Right cardiac atrium (tissue), 5 donors: ENCODE measurements at places on chromosomes 11 and 22. TPM values are rescaled to one million over a fixed set of nuclear protein-coding genes. Genes with fewer than 3 reads are reported as not detected.

GRCh38 chr11:122717264-122717867 is 61.8 kb downstream of the UBASH3B start:
- DNase-seq = no peak

- no peak for DNase-seq
Observed at GRCh38 chr22:29139965-29140782, 65.5 kb upstream of the EMID1 start.

DNA sequence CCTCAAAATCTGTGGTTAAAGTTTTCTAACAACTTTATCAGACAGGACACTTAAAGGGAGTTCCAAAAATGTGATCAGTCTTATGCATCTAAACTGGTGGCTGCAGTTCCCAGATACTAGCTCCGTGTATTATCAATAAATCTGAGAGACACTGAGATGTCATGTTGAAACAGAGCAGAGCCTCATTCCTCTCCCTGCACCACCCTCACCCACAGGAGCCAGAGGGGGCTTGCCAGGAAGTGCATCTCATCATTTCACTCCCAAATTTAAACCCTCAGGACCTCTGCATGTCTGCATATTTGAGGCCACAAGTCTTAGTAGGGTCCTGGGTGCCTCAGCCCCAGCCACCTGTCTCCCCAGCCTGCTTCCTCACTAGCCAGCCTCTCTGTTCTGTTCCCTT is 167.4 kb upstream of the NTM start:
- no peak for DNase-seq

- no peak for DNase-seq
Observed at GRCh38 chr11:77865805-77866204, 44.9 kb downstream of the AAMDC start.

DNA sequence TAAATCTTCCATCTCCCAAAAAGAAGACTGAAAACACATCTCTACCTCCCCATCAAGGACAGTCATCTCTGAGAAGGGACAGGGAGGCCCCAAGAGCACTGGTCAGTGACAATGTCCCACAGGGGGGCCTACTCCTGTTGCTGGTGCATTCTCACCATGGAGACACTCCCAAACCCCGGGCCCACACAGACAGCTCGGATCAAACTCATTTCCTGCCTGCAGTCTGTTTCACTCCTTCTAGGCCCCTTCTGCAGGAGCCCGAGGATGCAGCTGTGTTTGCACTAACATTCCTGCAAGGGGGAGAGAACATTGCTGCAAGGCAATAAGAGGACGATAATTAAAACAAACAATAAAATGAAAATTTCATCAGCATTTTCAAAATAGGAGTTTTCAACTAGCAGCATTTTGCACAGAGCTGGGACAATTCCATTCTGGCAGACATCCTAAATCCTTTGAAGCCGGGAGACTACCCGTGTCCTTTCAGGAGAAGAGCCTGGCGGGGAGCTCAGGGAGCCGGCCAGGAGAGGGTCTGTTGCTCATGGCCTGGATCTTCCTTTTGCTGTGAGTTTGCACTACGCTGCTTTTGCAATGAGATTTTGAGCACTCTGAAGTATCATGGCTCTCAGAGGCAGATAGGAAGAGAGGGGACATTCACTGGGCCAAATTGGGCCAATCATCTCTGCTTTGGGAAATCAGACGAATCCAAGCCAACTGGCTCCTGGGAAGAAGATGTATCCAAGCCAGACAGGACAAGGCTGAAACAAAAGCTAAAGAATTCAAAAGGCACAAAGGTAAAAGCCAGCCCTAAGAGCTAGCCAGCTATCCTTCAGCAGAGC is 33.2 kb downstream of the SPATA19 start:
- DNase-seq = no peak

- DNase-seq = no peak
Observed at GRCh38 chr22:19056951-19057401, 65.2 kb downstream of the DGCR2 start.

GRCh38 chr22:35719212-35719875 is 1.7 kb downstream of the APOL5 start:
- no peak for DNase-seq

DNA sequence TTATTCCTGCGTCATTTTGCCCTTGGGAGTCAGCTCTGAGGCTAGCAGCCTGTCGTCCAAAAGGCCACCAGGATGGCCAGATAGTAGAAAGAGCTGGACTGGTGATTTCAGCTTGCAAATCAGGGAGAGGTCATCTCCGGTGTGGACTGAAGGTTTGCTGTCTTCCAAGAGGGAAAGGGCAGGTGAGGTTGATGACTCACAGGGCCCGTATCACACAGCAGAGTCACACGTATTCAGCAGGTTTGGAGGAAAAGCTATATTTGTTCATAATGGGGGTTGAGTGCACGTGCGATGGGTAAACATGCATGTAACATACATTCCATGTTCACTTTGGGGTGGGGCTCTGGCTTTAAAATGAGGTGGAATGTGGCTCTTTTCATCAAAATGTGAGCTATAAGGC is 25.6 kb downstream of the MRPL21 start:
- no peak for DNase-seq

- peak; percentile 91 for DNase-seq
Observed at GRCh38 chr11:61947486-61948210, 2.5 kb upstream of the BEST1 start.

DNA sequence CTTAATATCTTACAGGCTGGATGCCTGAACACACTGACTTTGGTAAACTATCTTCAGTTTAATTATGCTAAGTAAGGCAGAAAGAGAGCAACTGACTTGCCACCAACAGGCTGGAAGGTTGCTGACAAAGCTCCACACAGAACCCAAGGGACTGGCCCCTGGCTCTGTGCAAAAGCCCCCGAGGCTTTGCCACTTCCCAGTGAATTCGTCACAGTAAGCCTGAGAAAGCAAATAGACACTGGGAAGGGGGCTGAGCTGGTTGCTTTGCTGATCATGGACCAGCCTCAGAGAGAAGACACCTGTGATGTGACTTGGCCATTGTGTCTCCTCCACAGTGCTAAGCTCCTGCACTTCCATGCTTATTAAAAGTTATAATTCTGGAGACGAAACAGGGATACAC is 91.7 kb downstream of the BLID start:
- DNase-seq = peak; percentile 26

DNA sequence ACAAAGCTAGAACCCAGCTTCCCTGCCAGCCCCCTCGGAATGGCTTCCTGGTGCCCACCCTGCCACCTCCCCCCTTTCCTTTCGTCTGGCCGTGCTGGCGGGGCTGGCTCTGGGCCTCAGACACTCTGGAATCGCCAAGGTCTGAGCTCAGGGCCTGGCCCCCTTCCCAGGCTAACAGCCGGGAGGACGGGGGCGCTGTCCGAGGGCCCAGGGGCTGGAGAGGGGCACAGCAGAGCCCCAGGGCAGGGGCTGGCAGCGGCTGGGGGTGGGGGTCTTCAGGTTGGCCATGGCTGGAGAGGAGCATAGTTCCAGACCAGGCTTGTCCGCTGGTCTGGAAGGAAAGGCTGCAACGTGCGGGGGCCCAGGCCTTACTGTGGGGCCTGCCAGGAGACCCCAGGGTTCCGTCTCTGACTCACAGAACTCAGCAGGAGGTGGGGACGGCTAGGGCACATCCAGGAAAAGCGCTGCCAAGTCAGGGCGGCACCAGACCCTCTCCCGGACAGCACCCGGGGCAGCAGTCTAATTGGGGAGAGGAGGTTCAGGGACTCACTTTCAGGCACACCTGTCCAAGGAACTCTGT is 861 bp upstream of the LTBP3 start:
- peak; percentile 94 for DNase-seq

- no peak for DNase-seq
Observed at GRCh38 chr11:30312243-30312642, 10.7 kb upstream of the ARL14EP start.

- DNase-seq = peak; percentile 85
Observed at GRCh38 chr11:59560702-59561473, 49.5 kb downstream of the OR4D9 start.

DNA sequence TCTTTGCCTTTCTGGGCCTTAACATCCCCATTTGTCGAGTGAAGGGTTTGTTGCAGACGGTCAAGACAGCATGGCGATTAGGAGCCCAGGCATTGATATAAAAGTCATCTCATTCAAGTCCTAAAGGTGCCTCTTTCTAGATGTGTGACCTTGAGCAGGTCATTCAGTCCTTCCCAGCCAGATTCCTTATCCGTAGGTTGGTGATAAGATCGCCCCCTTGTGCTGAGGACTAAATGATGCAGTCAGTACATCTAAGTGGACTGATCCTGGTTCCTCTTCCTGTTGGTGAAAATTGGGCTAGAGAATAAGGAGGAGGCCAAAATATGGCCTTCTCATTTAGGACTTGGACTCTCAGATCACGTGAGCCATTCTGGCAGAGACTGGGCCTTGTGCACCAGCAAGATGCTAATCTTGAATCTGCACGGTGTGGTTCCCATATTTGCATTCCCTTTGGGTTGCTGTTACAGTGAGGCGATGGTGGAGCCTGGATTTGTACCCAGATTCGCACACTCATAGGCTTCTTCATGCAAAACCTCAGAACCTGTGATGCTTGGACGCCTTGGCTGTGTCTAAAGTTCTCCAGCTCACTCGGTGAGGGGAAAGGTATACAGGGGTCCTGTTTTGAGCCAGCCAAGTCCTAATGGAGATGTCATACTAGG is 156.8 kb downstream of the MYO18B start:
- DNase-seq = no peak

- no peak for DNase-seq
Observed at GRCh38 chr11:12456651-12457579, 79.5 kb downstream of the PARVA start.

- no peak for DNase-seq
Observed at GRCh38 chr11:103904324-103904667, 132.1 kb upstream of the DDI1 start.

DNA sequence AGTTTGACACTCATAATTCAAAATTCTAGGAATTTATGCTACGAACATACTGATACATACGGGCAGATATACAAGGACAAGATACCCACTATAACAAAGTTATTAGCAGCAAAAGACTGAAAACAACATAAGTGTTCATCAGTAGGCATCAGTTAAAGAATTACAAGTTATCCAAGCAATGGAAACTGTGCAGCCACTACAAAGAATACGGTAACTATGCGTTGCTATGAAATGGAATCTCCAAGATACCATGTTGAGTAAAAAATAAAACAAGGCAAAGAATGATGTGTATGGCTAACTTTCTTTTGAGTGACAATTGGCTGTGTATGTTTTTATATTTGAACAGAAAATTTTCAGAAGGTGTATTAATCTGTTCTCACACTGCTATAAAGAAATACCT is 151.7 kb downstream of the ADAMTS15 start:
- no peak for DNase-seq

- DNase-seq = no peak
Observed at GRCh38 chr11:128244871-128245270, 342.5 kb downstream of the ETS1 start.

GRCh38 chr11:128616161-128616560 is 28.8 kb upstream of the ETS1 start:
- DNase-seq = peak; percentile 76

- no peak for DNase-seq
Observed at GRCh38 chr22:37661160-37661924, 2.8 kb downstream of the PDXP start.

- no peak for DNase-seq
Observed at GRCh38 chr11:129395432-129395831, 19.8 kb downstream of the BARX2 start.

- no peak for DNase-seq
Observed at GRCh38 chr11:70226967-70227366, 23.9 kb downstream of the FADD start.

- peak; percentile 78 for DNase-seq
Observed at GRCh38 chr22:24407278-24407665, 20.1 kb upstream of the ADORA2A start.

GRCh38 chr11:127182586-127183203 is 182.1 kb upstream of the KIRREL3 start:
- DNase-seq = no peak

DNA sequence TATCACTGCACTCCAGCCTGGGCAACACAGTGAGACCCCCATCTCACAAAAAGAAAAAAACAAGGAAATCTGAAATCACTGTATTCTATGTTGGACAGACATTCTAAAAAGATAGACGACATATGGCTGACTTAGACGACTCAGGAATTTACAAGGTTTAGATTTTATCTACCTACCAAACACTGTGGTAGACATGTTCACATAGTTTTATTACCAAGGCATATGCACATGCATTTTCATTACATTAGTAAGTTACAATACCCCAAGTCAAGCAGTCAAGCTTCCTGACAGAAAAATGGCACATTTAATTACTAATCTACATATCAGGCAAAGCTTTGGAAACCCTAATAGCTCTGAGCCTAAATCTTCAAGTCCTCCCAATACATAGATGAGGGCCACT is 262.2 kb downstream of the TTC28 start:
- no peak for DNase-seq

DNA sequence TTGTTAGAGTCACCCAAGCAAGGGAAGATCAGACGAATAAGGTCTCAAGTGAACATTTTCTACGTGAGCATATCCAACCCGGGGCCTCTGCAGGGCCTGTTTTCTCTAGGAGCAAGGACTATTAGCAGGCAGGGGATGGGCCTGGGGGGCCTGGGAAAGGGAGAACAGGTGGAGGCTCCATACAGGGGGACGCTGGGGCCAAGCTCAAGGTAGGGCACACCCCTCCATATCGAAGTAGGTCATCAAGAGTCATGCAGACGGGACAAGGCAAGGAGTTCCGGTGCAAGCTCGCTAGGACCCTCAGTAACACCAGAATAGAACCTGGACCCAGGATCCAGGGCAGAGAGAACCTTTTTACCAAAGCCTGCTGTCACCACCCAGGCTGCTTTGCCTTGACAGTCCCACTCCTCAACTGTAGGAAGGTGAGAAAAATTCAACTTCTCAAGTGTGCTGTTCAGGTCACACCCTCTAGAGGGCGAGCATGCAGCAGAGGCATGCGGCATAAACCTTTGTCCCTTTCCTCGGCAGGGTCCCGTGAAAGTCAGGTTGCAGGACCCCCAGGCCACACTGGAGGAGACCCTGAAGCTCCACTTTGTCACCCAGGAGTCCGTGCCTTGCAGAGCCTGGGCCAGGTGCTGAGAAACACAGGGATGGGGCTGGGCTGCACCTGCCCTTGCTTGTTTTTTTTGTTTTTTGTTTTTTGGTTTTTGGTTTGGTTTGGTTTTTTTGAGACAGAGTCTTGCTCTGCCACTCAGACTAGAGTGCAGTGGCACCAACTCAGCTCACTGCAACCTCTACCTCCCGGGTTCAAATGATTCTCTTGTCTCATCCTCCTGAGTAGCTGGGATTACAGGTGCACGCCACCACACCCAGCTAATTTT is 8.6 kb upstream of the APOBEC3B start:
- DNase-seq = no peak

GRCh38 chr11:125433454-125434121 is 62.5 kb downstream of the FEZ1 start:
- peak; percentile 79 for DNase-seq

PKDREJ gene
- 0.09 TPM for total RNA-seq

FAM111A gene
- total RNA-seq = 12.2 TPM

DRD4 gene
- 0.29 TPM for total RNA-seq

DKK3 gene
- 3,299 TPM for total RNA-seq

OR51A4 gene
- not detected for total RNA-seq

GNG3 gene
- not detected for total RNA-seq

CYTH4 gene
- total RNA-seq = 5.5 TPM

OLFML1 gene
- total RNA-seq = 12.3 TPM

HOATZ gene
- not detected for total RNA-seq

ADM gene
- 219 TPM for total RNA-seq

TMPRSS4 gene
- not detected for total RNA-seq

MMP8 gene
- not detected for total RNA-seq

OR10A2 gene
- not detected for total RNA-seq

SAA1 gene
- 2.4 TPM for total RNA-seq

MRGPRX4 gene
- total RNA-seq = not detected

ALX4 gene
- total RNA-seq = not detected

ZDHHC5 gene
- total RNA-seq = 56.9 TPM
